ENCODE measurements at places on chromosomes 16 and 17.

DNA sequence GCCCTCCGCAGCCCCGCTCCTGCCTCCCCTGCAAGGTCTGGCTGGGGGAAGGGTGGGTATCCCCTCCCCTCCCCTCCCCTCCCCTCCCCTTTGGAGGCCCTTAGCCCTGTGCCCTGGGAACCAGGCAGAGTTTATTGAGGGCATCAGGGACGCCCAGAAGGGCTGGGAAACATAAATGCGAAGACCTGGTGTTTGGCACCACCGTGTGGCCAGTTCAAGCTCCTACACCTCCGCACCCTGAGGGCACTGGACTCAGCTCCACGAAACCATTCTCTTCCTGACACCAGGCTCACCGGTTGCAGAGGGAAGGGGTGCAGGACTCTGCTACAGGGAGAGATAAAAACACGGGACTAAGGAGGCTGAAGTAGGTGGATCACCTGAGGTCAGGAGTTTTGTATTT is 1.0 kb upstream of the AIPL1 start:
- DNase-seq, result no peak

DNA sequence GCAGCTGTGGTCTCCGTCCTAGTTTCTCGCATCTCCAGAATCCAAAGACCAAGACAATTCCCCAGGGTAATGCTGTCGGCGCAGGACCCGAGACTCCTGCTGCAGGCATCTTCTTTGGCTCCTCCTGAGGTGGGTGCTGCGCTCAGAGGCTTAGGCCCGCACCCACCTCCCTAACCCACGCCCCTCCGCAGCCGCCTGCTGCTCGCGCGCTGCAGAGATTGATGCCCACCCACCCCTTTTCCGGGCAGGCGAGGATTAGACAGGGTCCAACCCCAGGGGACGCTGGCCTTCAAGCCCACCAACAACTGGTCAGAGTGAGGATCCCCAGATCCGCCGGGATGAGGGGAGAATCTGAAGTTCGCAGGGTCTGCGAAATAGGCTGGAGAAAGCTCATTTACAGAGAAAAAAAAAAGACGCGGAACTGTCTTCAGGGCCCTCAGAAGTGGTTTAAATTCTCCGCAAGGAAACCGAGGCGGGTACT is 27.9 kb downstream of the SLFN11 start:
- DNase-seq, result no peak

GRCh38 chr17:36148559-36149295 is 27.7 kb downstream of the TBC1D3B start:
- no peak for DNase-seq

DNA sequence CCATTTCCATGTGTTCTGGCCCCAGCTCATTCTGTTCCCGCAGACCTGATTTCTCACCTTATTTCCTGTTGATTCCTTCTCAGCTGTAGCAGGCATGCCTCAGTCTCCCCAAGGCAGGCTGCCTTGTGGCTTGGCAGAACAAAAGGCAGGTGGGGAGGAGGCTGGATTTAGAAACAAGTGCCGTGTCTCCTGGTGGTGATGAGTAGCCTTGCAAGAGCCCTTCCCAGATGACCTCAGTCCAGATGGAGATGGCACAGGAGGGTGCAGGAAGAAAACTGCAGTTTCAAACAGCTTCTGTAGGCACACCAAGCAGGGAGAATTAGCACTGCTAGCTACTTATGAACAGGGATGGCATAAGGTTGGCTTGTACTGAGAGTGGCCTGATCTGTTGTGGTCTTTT is 64.6 kb downstream of the ARHGAP44 start:
- DNase-seq, result no peak

- no peak for DNase-seq
Observed at GRCh38 chr16:48272837-48273421, 25.6 kb upstream of the ABCC11 start.

- DNase-seq, result no peak
Observed at GRCh38 chr17:75067856-75068255, 19.9 kb upstream of the SLC16A5 start.

DNA sequence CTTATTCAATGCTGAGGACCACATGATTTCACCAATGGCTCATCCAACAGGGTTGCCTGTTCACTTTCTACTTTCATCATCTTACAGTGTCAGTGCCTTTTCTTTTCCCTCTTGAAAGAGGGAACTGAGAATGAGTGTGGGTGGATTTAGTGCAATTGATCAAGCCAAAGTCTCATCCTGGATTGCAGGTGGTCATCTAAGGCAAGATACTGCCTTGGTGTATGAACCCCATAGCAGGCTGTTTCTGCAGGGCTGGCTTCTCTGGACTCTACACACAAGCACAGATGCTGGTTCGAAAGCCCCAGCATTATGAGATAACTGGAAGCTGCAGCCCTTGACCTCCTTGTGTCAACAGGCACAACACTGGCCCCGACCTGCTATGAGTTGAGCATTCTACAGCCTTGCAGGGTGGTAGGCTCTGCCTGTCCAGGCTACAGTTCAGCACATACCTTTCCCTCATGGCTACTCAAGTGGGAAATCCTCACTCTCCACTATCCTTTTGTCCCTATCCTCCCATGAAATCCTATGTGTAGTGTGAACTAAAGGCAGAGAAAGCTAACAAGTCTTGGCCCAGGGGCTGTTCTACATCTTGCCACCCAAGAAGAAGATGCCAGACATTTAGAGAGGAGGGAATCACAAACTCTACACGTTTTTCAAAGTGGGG is 358.7 kb downstream of the SLC39A11 start:
- DNase-seq, result no peak

DNA sequence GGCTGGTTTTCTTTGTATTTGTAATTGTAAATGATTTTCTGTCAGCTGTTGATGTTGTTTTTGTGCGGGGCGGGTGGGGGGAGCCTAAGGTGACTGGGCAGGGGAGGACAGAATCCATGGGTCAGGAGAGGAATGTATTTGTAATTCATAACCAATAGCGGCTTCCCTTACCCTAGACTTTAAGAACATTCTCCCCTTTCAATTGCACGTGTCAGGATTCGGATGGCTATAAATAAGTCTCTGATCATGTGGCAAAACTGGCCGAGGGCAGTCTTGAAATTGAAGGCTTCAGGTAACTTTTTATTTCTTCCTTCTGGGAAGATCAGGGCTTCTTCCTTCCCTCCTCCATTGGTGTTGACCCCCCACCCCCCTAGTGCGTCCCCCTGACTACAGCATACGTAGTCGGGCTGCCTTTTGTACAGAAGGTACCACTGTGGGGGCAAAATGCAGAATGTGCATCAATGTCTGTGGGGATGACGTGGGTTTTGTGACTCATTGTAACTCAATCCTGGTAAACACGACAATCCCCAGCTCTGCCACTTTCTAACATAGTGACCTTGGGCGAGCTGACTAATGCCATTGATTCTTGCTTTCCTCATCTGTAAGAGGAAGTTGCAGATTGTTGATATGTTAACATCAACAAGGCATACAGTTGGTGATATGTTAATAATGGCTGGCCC is 16.2 kb downstream of the MARCHF10 start:
- no peak for DNase-seq

- DNase-seq, result peak; percentile 42
Observed at GRCh38 chr16:29925781-29926710, at the start of gene KCTD13. TSS of gene KCTD13 (minus strand) at chr16:29926226. CDS start at chr16:29926033, 193 bp downstream.

GRCh38 chr16:10016752-10017151 is 165.5 kb downstream of the GRIN2A start:
- DNase-seq, result no peak

DNA sequence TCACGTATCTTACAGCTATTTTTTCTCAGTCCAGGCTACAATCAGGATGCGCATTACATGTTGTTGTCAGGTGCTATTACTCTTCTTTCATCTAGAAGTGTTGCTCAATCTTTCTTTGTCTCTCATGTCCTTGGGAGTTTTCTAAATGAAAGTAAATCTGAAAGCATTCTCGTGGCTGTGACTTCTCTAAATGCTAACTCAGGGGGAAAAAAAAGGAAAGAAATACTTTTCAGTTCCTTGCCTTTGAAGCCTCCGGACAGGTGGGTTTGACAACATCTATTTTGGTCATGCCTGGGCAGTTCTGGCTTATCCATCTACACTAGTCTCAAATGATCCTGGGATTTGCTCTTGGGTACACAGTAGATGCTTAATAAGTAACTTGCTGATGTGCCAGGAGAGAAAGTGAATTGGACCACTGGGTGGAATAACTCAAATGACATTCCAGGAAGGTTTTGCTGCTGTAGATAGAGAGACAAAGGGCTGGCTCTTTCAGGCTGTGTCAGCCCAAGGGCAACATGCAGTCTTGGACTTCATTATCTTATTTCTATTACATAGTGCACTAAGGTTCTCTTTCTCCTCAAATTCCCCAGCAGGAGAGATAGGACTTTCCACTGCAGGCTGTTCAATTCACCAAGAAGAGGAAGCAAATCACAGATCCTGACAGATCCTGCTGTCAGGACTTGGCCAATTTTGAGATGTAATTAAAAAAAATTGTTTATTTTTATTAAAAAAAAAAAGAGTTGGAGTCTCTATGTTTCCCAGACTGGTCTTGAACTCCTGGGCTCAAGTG is 63.6 kb upstream of the NFAT5 start:
- no peak for DNase-seq

DNA sequence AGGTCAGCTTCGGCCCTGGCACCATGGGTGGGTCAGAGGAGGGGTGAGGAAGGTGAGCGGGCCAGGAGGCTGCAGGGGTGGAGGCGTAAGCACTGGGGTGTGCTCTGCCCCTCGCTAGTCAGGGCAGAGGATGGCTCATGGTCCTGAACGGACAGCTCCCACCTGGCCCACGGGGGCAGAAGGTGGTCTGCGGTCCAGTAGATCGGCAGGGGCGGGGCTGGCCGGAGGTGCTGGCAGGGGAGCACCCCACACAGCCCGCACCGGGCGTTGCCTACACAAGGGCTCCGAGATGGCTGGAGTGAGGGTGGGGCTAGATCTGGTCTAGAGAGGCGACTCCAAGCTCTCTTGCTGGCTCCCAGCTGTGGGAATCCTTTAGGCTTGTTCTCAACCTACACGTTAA is 8.2 kb downstream of the NPTX1 start:
- no peak for DNase-seq

GRCh38 chr16:27495191-27495590 is 54.5 kb downstream of the GTF3C1 start:
- no peak for DNase-seq

GRCh38 chr16:86353148-86353547 is 157.2 kb upstream of the FOXF1 start:
- no peak for DNase-seq
